ENCODE measurements at places on chromosomes 3 and 15. TPM values are rescaled to one million over a fixed set of nuclear protein-coding genes. Genes with fewer than 3 reads are reported as not detected.

EBLN2 gene
- 2.7 TPM for total RNA-seq

ZKSCAN7 gene
- total RNA-seq, result 3.5 TPM

FAM81A gene
- 0.80 TPM for total RNA-seq

AMT gene
- total RNA-seq, result 13.4 TPM

CTXND1 gene
- total RNA-seq, result 0.44 TPM

GOLGA8A gene
- total RNA-seq, result 172 TPM

DNA sequence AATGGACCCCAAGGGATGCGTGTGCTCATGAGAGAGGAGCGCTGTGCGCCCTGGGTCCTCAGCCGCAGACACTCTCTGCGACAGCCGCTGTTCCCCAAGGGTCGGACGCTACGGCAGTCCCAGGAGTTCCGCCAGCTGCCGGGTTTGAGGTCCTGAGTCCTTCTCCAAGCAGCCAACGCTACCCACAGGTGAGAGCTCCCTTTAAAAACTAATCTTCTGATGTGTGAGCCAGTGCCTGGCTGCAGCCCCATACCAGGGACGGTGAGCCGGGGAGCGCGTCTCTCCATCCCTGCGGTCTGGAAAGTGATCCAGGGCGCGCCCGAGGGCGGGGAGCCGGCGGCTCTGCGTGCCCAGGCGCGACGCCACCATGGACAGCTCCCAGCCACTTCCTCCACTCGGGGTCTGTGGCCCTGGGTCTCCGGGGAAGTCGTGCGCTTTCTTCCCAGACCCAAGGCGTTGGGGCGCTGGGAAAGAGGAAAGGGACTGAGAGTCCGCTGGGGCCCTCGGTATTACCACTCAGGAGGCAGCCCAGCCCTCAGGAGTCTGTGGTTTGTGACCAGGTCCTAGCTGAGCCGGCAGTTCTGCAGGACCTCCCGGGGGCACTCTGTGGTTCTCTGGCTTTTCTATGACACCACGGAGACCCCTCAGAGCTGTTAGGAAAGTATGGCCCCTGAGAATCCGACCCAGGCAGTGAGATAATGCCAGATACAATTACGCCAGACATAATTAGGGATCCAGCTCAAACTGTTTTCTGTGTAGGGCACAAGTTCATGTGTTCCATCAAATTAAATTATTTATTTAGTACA, 1.4 kb downstream of the CEMIP start:
- DNase-seq, result no peak
- no peaks in the 10 kb centered on the region for H3K36me3 ChIP-seq
- H3K27me3 ChIP-seq, result peaks cover 9% of the 10 kb centered on the region
- no peak overlapping the region for H3K4me3 ChIP-seq

DNA sequence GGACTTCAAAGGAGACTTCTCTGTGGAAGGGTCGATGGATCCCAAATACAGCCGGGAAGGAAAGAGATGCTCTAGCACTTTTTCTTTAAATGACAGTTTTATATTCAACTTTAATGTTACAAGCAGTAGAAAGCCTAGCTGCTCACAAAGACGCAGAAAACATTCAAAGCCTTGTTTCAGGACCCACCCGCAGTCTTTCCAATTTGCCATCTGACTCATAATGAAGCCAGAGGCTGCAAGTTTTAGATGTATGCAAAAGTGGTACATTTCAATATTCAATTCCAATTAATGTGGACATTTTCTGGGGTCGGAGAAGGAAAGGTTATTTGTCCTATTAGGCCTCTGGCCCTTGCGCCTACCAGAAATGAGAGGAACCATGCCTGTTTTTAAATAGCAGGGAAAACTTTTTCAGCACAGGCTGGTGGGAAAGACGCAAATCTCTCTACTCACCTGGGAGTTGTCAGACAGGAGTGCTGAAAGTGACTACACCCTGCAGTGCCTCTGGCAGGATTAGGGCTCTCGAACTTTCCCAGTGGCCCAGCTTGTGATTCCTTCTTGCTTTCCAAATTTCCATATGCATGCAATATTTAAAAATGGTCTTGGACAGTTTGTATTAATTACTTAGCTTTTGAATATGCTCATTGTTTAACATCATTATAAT, 117.4 kb upstream of the MBNL1 start:
- no peak overlapping the region for H3K4me3 ChIP-seq
- H3K4me1 ChIP-seq, result no peaks in the 10 kb centered on the region
- H3K27ac ChIP-seq, result no peak overlapping the region
- no peak for DNase-seq
- no peaks in the 10 kb centered on the region for H3K27me3 ChIP-seq
- no peaks in the 10 kb centered on the region for H3K36me3 ChIP-seq

GRCh38 chr3:8938021-8938420, 25.3 kb downstream of the RAD18 start:
- H3K36me3 ChIP-seq, result no peaks in the 10 kb centered on the region
- no peak overlapping the region for H3K4me3 ChIP-seq
- no peak overlapping the region for H3K27ac ChIP-seq
- H3K27me3 ChIP-seq, result no peaks in the 10 kb centered on the region
- H3K4me1 ChIP-seq, result no peaks in the 10 kb centered on the region

GRCh38 chr3:20173844-20174410, 12.1 kb downstream of the SGO1 start:
- no peak for DNase-seq
- H3K4me1 ChIP-seq, result no peaks in the 10 kb centered on the region
- H3K4me3 ChIP-seq, result no peak overlapping the region
- H3K36me3 ChIP-seq, result no peaks in the 10 kb centered on the region

- no peak overlapping the region for H3K4me3 ChIP-seq
- H3K4me1 ChIP-seq, result no peaks in the 10 kb centered on the region
- no peaks in the 10 kb centered on the region for H3K27me3 ChIP-seq
- H3K36me3 ChIP-seq, result no peaks in the 10 kb centered on the region
- no peak overlapping the region for H3K27ac ChIP-seq
These were observed 393.3 kb downstream of the GRM7 start for GRCh38 chr3:7254251-7254650.

DNA sequence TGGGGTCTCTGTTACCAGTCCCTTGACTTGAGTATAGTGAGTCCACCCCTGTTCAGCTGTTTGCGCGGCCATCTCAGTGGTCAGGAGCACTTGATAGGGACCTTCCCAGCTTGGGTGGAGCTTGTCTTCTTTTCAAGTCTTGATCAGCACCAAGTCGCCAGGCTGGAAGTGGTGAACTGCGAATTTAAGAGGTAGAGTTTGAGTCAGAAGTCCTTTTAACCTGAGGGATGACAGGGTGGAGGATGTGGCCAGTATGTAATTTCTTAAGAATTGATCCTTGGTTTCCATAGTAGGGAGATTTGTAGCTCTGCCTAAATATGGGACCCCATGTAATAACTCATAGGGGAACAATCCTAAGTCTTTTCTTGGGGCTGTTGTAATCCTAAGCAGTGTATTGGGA, 86.3 kb upstream of the XCR1 start:
- peak overlapping the region; percentile 73 for H3K27ac ChIP-seq
- DNase-seq, result no peak
- H3K4me3 ChIP-seq, result no peak overlapping the region
- no peaks in the 10 kb centered on the region for H3K36me3 ChIP-seq
- H3K4me1 ChIP-seq, result peaks cover 31% of the 10 kb centered on the region

- H3K36me3 ChIP-seq, result no peaks in the 10 kb centered on the region
- H3K4me1 ChIP-seq, result peaks cover 18% of the 10 kb centered on the region
- H3K27me3 ChIP-seq, result no peaks in the 10 kb centered on the region
These were observed at the start of gene CDHR4 for GRCh38 chr3:49799761-49800160. Gene CDHR4, minus strand, starts transcription at chr3:49799873. Its CDS starts 61 bp downstream, at chr3:49799812.

DNA sequence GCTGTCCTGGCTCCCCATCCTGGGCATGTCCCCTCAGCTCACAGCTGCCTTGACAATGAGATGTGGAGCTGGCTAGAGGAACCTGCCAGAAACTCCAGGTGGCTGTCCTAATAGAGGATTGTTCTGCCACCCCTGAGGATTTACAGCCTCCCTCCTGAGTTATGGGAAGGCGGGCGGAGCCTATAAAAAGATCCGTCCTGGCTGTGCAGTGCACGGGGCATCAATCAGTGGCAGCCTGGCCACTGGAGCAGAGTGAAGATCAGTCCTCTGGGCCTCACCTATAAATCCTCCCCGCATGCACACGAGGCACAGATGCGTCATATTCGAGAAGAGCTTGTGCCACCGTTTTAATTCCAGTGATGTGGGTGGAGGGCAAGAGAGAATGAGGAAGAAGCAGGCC, 90.0 kb downstream of the MEGF11 start:
- no peak overlapping the region for H3K4me3 ChIP-seq
- no peak overlapping the region for H3K27ac ChIP-seq
- DNase-seq, result no peak
- no peaks in the 10 kb centered on the region for H3K27me3 ChIP-seq

GRCh38 chr15:37008205-37008604, 92.1 kb downstream of the MEIS2 start:
- no peak overlapping the region for H3K4me3 ChIP-seq
- no peaks in the 10 kb centered on the region for H3K4me1 ChIP-seq
- DNase-seq, result no peak
- H3K36me3 ChIP-seq, result no peaks in the 10 kb centered on the region

DNA sequence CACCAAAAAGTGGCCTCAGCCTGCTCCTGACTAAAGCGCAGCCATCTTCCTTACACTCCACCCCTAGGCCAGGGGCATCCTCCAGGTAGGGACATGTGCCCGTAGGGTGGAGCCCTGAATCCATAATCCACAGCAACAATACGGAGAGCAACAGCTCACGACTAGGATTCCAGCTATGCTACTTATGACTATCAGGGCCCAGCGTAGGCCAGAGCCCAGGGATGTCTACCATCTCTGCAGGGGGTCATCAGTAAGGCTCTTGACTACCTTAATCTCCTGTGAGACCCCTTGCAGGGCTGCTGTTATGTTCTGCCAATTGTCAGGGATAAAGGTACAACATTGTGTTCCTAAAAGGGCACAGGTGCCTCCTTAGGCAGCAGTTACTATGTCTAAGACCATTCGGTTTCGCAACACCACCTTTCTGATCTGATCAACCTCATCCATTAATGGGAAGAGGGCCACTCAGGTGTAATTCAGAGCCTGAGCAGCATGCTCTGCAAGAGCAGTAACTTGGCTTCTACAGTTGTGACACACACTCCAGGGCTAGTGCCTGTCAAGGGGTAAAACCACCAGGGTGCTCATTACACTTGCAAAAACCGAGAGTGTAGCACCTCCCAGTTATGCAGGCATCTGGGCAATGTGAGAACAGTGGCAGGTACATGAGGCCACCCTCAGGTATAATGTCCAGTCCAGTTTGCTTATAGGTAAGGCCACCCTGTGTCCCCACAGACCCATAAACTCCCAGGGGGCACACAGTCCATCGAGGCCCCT, 11.0 kb downstream of the CCRL2 start:
- H3K4me1 ChIP-seq, result peaks cover 12% of the 10 kb centered on the region
- H3K27ac ChIP-seq, result no peak overlapping the region
- no peak for DNase-seq
- H3K27me3 ChIP-seq, result no peaks in the 10 kb centered on the region
- H3K4me3 ChIP-seq, result no peak overlapping the region
- no peaks in the 10 kb centered on the region for H3K36me3 ChIP-seq

DNA sequence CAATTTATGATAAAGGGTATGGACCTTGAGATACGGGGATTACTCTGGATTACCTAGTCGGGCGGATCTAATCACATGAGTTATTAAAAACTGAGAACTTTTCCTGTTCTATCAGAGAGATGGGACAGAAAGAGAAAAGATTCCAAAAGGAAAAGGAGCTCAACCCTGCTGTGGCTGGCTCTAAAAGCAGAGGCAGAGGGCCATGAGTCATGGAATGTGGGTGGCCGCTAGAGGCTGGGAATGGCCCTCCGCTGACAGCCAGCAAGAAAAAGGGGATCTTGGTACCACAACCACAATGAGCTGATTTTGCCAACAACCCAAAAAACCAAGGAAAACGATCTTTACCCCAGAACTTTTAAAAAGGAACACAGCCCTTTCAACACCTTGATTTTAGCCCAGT, 210.0 kb downstream of the MAGI1 start:
- no peak overlapping the region for H3K27ac ChIP-seq
- no peak for DNase-seq
- H3K27me3 ChIP-seq, result no peaks in the 10 kb centered on the region
- no peaks in the 10 kb centered on the region for H3K36me3 ChIP-seq
- no peak overlapping the region for H3K4me3 ChIP-seq

DNA sequence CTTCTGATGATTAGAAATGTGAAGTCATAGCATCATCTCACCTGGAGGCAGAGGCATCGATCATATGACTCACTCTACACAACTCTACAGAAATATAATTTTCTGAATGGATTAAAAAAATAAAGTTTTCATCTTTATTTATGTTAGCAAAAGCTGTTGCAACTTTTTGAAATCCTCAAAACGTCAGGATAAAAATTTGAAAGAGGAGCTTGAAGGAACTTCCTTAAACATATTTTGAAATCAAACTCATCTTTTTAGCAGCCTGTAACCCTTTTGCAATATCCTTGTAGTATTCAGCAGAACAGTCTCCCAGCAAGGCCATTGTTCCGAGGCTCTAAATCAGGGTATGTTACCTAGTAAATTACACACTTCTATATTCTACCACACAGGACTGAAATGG, 985.4 kb downstream of the PLOD2 start:
- H3K4me3 ChIP-seq, result no peak overlapping the region
- no peaks in the 10 kb centered on the region for H3K27me3 ChIP-seq
- H3K27ac ChIP-seq, result no peak overlapping the region
- DNase-seq, result no peak
- no peaks in the 10 kb centered on the region for H3K4me1 ChIP-seq
- H3K36me3 ChIP-seq, result no peaks in the 10 kb centered on the region

DNA sequence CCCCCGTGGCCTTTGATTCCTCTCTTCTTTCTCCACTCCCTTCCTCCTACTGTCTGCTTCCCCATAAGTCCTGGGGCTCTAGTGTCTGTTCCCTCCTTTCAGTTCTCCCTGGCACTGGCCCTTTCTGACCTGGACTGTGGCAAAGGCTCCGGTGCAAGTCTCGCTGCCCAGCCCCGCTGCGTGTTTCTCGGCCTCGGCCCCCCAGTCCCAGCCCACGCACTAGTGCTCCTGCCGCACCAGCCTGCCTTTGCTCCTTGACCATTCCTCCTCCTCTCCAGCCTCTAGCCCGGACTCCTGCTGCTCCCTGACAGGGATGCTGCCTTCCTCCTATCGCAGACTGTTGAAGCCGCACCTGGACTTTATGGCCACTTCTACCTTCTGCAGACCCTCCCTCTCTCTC, 2.1 kb downstream of the TM6SF1 start:
- H3K27me3 ChIP-seq, result no peaks in the 10 kb centered on the region
- peak overlapping the region; percentile 27 for H3K27ac ChIP-seq
- H3K4me3 ChIP-seq, result no peak overlapping the region
- peaks cover 56% of the 10 kb centered on the region for H3K4me1 ChIP-seq
- DNase-seq, result no peak
- no peaks in the 10 kb centered on the region for H3K36me3 ChIP-seq

- peak within 1 kb of the TSS; percentile 85 for H3K4me3 ChIP-seq
- H3K36me3 ChIP-seq, result peaks cover 21% of the 10 kb centered on the region
- peak; percentile 79 for DNase-seq
- peaks cover 15% of the 10 kb centered on the region for H3K4me1 ChIP-seq
These were observed at the start of the genes NOP10 and NUTM1 for GRCh38 chr15:34342737-34343575. Gene NOP10, minus strand, starts transcription at chr15:34343136. Its CDS starts 63 bp downstream, at chr15:34343073. Gene NUTM1, plus strand, starts transcription at chr15:34343315. Its CDS starts 382 bp downstream, at chr15:34343697.

DNA sequence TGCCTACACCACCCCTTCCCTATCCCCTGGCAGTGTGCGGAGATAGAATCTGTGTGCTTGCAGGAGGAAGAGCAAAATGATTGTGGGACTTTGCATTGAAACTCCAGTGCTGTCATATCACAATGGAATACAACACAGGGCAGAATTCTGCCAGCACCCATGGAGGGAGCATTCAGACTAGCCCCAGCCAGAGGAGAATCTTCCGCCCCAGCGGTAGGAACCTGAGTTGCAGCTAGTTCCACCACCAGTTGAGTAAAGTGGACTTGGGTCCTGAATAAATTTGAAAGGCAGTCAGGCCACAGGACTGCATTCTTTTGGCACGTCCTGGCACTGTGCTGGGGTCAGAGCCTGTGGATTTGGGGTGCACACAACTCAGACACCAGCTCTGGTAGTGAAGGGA, 27.5 kb downstream of the NCBP2 start:
- H3K36me3 ChIP-seq, result peaks cover 10% of the 10 kb centered on the region
- H3K27ac ChIP-seq, result no peak overlapping the region
- no peaks in the 10 kb centered on the region for H3K27me3 ChIP-seq
- no peak overlapping the region for H3K4me3 ChIP-seq

All from upper lobe of left lung (tissue), 6 donors.